Aorta (tissue), 5 donors: ENCODE measurements at places on chromosomes 7 and 10. TPM values are rescaled to one million over a fixed set of nuclear protein-coding genes. Genes with fewer than 3 reads are reported as not detected.

DNA sequence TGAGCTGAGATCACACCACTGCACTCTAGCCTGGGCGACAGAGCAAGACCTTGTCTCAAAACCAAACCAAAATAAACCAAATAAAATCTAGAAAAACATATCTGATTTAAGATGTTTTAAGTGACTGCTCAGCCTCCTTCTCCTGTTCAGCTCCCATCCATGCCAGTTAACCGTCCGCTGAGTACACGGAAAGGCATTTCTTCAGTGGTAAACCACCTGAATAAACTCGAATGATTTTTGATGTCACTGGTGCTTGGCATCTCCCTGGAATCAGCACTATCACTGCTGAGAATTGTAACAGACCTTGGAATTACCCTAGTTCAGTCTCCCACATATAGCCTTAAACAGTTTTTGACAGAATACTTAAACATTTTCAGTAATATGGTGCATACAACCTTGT lies 24.1 kb upstream of the NRCAM start:
- H3K36me3 ChIP-seq, result peaks cover 4% of the 10 kb centered on the region
- H3K27ac ChIP-seq, result no peak overlapping the region
- DNase-seq, result no peak
- H3K4me3 ChIP-seq, result no peak overlapping the region
- no peaks in the 10 kb centered on the region for H3K27me3 ChIP-seq

DNA sequence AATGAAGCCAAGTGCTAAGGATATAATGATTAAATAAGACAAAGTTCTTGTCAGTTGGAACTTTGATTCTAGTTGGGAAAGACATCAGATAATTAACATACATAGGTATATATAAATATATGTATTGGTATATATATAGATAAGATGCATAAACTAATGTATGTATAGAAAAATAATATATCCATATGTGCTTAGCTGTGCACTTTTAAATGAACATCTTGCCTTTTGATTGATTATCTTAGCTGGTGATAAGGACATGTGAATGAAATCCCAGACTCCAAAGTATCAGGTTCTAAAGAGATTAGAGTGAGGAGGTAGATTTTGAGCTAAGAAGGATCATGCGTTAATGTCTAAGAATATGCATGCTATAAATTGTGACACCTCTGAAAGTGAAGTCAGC lies 357.6 kb downstream of the GFRA1 start:
- DNase-seq, result no peak
- H3K27me3 ChIP-seq, result no peaks in the 10 kb centered on the region

DNA sequence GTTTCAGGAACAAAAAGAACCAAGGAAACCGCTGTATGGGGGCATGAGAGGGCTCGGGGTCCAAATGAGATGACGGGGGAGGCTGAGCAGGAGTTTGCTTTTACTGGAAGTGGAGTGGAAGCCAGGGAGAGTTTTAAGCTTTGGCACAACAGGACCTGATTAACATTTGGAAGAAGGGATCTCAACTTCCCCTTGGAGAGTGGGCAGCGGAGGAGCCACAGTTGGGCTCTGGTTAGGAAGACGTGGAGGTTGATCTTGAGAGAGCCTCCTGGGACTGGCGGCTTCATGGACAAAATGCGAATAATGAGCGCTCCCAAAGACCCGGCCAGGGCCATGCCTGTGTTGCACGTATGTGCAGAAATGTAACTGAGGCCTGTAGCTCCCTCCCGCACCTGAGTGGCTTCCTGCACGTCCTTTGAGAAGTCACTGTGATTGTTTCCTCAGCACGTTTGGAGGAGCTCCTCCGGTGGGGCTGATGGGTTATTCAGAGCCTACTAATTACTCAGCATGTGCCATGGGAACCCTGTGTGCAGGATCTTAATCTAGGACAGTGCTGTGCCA lies 595.3 kb upstream of the MGMT start:
- H3K4me1 ChIP-seq, result no peaks in the 10 kb centered on the region
- no peak overlapping the region for H3K27ac ChIP-seq
- no peak for DNase-seq
- no peaks in the 10 kb centered on the region for H3K36me3 ChIP-seq
- no peaks in the 10 kb centered on the region for H3K27me3 ChIP-seq

DNA sequence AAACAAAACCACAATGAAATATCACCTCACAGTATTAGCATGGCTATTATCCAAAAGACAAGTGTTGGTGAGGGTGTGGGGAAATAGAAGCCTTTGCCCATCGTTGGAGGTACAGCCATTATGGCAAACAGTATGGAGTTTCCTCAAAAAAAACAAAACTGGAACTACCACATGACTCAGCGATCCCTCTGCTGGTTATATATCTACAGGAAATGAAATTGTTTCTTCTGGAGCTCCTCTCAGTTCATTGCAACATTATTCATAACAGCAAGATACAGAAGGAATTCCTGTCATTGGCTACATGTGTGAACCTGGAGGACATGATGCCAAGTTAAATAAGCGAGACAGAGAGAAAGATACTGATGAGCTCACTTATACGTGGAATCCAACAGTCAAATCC lies 2.4 kb upstream of the UBE3C start:
- H3K4me3 ChIP-seq, result no peak overlapping the region
- no peaks in the 10 kb centered on the region for H3K36me3 ChIP-seq

- DNase-seq, result no peak
- H3K27me3 ChIP-seq, result peaks cover 7% of the 10 kb centered on the region
- H3K4me3 ChIP-seq, result no peak overlapping the region
- no peak overlapping the region for H3K27ac ChIP-seq
Measured at GRCh38 chr7:8442051-8442813, 8.8 kb downstream of the NXPH1 start.

- DNase-seq, result no peak
- no peaks in the 10 kb centered on the region for H3K36me3 ChIP-seq
- no peak overlapping the region for H3K27ac ChIP-seq
- no peaks in the 10 kb centered on the region for H3K27me3 ChIP-seq
Measured at GRCh38 chr10:71323407-71323806, 4.3 kb downstream of the SLC29A3 start.

- no peaks in the 10 kb centered on the region for H3K27me3 ChIP-seq
- DNase-seq, result no peak
- H3K36me3 ChIP-seq, result no peaks in the 10 kb centered on the region
- H3K27ac ChIP-seq, result no peak overlapping the region
Measured at GRCh38 chr7:20233362-20233761, 16.2 kb upstream of the MACC1 start.

DNA sequence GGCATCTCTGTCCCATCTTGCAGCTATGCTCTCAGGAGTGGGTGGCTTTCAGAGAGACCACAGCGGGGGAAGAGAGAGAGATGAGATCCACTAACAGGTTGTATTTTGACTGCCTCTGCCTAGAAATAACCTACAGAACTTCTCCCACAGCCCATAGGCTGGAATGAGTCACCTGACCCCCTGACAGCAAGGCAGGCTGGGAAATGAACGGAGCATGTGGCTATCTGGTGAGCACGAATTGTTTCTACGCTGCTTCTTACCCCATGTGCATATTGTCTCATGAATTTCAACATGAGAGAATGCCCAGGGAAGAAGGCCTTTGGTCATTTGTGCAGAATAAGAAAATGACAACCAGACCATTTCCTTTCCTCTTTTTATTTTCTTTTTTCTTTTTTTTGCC lies 151.3 kb downstream of the SNX10 start:
- H3K36me3 ChIP-seq, result no peaks in the 10 kb centered on the region
- no peak for DNase-seq
- H3K4me1 ChIP-seq, result no peaks in the 10 kb centered on the region
- no peak overlapping the region for H3K27ac ChIP-seq
- H3K27me3 ChIP-seq, result peaks cover 4% of the 10 kb centered on the region

- H3K36me3 ChIP-seq, result no peaks in the 10 kb centered on the region
- H3K4me3 ChIP-seq, result no peak overlapping the region
- peak overlapping the region; percentile 25 for H3K27ac ChIP-seq
- no peak for DNase-seq
Measured at GRCh38 chr10:75395932-75396630, 5.5 kb downstream of the ZNF503 start.

DNA sequence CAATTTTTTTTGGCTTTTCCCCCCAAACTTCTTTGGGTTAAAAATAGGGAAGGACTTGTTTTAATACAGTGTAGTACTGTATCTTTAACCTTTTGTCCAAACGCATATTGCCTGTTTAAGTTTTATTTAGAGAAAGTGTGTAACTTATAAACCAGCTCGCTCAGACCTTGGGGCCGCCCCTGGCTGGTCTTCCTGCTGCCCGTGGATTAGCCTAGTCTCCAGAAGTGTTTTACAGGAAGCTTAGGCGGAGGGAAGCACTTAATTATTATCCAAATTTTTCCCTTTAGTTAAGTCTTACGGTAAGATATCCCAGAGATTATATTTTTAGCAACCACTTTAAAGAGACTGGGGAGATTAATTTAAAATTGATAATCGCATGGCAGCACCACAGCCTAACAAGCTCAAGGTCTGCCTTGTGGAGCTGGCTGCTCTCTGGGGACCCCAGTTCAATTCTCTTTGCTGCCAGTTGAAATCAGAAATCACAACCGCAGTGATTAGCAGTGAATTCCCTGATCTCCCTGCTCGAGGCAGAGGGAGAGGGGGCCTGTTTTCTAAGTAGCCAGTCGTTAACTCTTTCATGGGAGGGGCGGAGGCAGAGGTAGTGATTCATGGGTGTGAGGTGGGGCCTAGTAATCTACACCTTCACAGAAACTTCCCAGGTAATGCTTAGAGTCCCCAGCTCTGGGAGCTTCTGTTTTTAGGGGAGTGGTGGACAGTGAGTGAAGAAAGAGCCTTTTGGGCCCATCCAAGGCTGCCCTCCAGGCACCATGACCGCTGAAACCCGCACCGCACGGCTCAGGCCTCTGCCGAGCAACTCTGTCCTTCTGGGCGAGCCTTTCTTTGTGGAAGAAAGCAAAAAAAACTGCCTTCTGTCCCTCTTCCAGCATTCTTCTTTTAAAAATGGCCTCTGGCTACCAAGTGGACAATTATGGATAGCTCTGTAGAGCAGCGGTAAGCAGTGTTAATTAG lies 548.7 kb upstream of the GALNT17 start:
- H3K36me3 ChIP-seq, result no peaks in the 10 kb centered on the region
- no peak overlapping the region for H3K4me3 ChIP-seq
- no peaks in the 10 kb centered on the region for H3K27me3 ChIP-seq

DNA sequence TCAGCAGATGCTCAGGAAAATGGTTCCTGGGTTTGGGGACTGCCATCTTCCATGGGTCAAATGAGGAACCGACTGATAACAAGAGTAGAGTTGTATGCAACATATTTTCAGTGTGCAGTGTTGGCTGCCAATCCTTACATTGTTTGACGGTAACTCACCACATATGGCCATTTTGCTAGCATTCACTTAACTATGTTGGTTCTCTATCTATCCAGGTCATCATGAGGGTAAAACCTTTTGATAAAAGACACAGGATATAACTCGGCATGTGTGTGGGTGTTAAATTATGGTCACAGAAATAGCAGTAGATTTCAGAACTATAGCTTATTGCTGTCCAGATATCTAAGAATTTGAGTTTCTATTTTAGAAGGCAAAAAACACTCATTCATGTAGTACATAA lies 140.7 kb upstream of the AOAH start:
- H3K27me3 ChIP-seq, result no peaks in the 10 kb centered on the region
- DNase-seq, result no peak
- no peaks in the 10 kb centered on the region for H3K4me1 ChIP-seq
- H3K27ac ChIP-seq, result no peak overlapping the region
- no peaks in the 10 kb centered on the region for H3K36me3 ChIP-seq

GRCh38 chr7:30533886-30534285 lies 29.3 kb upstream of the GGCT start:
- H3K27me3 ChIP-seq, result no peaks in the 10 kb centered on the region
- DNase-seq, result no peak
- H3K4me3 ChIP-seq, result no peak overlapping the region
- H3K36me3 ChIP-seq, result no peaks in the 10 kb centered on the region
- H3K27ac ChIP-seq, result no peak overlapping the region

DNA sequence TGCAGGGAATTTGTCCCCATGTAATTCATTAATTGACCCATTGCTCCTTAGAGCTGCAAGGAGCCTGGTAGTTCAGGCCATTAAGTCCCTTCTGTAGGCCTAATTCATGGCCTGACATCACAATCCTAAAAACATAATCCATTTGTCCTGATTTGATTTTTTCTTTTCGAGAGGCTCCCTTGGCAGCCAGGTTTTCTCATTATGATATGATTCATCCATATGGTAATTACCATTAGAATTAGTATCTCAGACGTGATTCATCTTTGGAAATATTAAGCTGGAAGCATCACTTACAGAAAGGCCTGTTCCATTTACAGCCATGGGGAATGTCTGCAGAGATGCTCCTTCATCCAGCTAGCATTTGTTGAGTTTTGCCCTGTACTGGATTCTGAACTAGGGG lies 128.5 kb downstream of the PLCE1 start:
- H3K36me3 ChIP-seq, result no peaks in the 10 kb centered on the region
- H3K4me3 ChIP-seq, result no peak overlapping the region
- no peak for DNase-seq
- H3K4me1 ChIP-seq, result peaks cover 12% of the 10 kb centered on the region
- H3K27ac ChIP-seq, result peak overlapping the region; percentile 78

DNA sequence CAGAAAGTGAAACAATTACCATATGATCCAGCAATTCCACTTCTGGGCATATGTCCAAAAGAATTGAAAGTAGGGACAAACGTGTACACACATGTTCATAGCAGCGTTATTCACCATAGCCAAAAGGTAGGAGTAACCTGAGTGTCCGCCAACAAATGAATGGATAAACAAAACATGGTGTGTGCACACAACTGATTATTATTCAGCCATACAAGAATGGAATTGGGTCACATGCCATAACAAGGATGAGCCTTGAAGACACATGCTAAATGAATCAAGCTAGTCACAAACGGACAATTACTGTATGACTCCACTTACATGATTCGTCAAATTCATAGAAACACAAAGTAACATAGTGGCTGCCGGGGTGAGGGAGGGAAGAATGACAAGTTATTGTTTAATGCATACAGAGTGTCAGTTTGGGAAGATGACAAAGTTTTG lies 4.1 kb upstream of the OIT3 start:
- H3K4me3 ChIP-seq, result no peak overlapping the region
- no peaks in the 10 kb centered on the region for H3K36me3 ChIP-seq
- no peaks in the 10 kb centered on the region for H3K4me1 ChIP-seq
- no peaks in the 10 kb centered on the region for H3K27me3 ChIP-seq
- DNase-seq, result no peak

- no peak overlapping the region for H3K27ac ChIP-seq
- no peak overlapping the region for H3K4me3 ChIP-seq
- no peaks in the 10 kb centered on the region for H3K36me3 ChIP-seq
- no peaks in the 10 kb centered on the region for H3K27me3 ChIP-seq
Measured at GRCh38 chr7:50508471-50508943, 56.7 kb downstream of the DDC start.

- no peak overlapping the region for H3K4me3 ChIP-seq
- no peak overlapping the region for H3K27ac ChIP-seq
- H3K27me3 ChIP-seq, result no peaks in the 10 kb centered on the region
- no peak for DNase-seq
- H3K36me3 ChIP-seq, result no peaks in the 10 kb centered on the region
- H3K4me1 ChIP-seq, result no peaks in the 10 kb centered on the region
Measured at GRCh38 chr7:107838024-107838601, 35.1 kb upstream of the SLC26A3 start.

Gene GALNT17
- 5.8 TPM for total RNA-seq

Gene MMD2
- not detected for total RNA-seq

Gene NUDT13
- 1.1 TPM for total RNA-seq

Gene TMEM176B
- total RNA-seq, result 34.3 TPM

Gene FAM241B
- 6.6 TPM for total RNA-seq

Gene WNT8B
- total RNA-seq, result not detected

Gene CDH23
- total RNA-seq, result 7.5 TPM

Gene PON1
- total RNA-seq, result not detected

Gene PIK3CG
- 11.8 TPM for total RNA-seq

Gene RAB19
- not detected for total RNA-seq
